CD4-positive, alpha-beta T cell treated with Interleukin-6 for 4 hours (primary cell): ENCODE measurements at places on chromosomes 6 and 20.
A peak's percentile ranks its signal among the peaks of the same experiment; 100 is the strongest.

DNA sequence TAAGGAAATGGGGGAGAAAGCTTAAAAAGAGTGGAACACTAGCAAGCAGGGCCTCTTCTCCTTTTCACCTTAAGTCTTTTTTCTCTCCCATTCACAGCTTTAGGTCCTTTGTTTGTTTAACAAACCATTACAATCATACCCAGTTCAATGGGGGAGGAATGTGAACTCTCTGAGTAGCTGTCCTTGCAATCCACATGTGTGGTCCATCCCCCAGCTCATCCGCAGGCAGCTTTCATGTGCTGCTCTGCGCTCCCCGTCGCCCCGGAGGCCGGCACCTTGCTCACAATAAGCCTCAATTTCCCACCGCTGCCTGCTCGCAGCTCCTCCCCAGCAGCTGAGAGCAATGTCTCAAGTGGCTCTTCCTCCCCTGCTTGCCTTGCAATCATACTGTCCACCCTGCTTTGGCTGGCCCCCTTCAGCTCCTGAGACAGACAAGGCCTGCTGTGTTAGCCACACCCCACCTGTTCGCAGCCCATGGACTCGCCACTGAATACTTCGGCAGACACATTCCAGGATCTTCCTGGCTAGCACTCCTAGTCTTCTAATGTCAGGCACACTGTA, 49.1 kb downstream of the PLAGL1 start:
- DNase-seq: no peak

DNA sequence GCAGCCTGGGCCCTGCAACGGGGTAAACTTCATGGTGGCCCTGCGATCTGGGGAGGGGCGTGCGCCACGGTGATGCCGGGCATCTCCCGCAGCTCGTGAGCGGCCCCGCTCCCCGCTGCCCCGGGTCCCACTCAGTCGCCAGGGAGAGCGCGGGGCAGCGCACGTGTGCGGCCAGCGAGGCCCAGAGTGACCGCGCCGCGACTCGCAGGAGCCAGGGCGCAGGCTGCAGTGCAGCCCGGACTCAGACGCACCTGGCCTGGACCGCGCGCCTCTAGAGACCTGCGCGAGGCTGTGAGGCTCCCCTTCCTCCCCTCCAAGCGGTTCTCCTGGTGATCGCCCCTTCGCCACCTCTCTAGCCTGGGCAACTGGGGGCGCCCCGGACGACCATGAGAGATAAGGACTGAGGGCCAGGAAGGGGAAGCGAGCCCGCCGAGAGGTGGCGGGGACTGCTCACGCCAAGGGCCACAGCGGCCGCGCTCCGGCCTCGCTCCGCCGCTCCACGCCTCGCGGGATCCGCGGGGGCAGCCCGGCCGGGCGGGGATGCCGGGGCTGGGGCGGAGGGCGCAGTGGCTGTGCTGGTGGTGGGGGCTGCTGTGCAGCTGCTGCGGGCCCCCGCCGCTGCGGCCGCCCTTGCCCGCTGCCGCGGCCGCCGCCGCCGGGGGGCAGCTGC, 652 bp downstream of the BMP6 start:
- DNase-seq: no peak

GRCh38 chr20:64245746-64246595, 9.6 kb upstream of the PCMTD2 start:
- DNase-seq: no peak

DNA sequence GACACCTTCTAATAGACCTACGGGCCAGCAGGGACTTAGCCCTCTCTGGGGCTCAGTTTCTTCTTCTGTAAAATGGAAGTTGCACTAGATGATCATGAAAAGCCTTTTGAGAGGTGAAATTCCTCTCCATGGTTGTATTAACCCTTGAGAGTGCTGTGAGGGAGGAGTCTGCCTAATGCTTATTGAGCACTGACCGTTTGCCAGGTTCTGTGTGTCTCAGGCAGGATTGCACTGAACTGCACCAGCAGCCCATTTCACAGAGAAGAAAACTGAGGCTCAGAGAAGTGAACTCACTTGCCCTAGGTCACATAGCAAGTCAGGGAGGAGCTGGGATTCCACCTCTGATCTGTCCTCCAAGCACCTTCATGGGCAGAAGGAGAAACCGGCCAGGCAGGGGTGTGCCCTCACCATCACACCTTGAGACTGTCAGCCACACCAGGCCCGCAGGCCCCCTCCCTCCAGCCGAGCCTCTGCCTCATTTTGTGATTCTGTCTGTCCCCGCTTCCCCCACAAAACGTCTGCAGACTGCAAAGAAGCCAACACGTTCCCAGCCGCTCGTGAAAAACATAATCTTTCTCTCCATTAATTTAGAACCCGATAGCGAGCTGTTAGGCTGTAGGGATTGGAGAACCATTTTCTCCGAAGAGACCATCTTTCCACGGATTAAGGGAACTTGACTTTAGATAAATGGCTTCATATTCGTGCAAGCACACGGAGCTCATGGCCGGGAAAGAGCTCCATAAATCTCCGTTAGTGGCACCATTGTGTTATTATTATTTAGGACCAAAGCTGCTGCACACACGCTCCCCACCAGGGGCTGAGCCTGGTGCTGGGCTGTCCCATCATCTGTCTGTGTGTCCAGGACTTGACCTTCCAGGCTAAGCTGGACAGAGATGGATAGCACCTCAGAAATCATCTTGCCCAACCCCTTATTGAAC, 46.0 kb downstream of the KIAA1755 start:
- no peak for DNase-seq

GRCh38 chr20:15176929-15177328, 839.5 kb upstream of the FLRT3 start:
- no peak for DNase-seq

GRCh38 chr6:56259234-56260077, 12.1 kb upstream of the COL21A1 start:
- no peak for DNase-seq

GRCh38 chr6:34115403-34115795, 30.5 kb downstream of the GRM4 start:
- peak; percentile 23 for DNase-seq

DNA sequence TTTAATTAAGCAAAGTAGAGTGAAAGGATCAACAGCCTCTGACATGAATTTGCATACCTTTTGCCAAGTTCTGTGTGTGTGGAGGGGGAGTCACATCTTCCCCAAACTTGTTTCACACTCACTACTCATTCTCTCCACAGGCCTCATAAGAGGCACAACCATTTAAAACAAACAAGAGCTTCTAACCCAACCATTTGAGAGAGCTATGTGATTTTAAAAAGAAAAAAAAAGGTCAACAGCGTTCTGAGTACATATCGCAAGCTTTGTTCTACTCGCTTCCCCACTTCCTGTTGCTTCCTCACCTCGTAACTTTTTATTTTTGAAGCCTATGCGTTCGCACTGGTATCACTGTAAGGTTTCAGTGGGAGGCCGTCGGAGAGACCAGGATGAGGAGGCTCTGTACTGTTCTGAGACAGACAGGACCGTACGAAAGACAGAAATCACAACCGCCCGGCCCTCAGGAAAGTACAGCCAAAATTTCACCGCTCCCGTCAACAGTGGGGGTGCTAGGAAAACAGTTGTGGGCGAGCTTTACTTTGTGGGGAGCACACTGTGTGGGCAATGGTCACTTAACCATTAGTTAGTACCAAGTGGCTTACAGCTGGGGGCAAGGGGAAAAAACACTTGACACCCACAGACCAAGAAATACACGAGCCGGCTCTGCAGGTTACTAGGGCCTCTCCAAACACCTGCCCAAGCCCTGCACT, 61.3 kb downstream of the TRERF1 start:
- DNase-seq: peak; percentile 70

GRCh38 chr20:37922016-37922415, 19.1 kb downstream of the VSTM2L start:
- no peak for DNase-seq

DNA sequence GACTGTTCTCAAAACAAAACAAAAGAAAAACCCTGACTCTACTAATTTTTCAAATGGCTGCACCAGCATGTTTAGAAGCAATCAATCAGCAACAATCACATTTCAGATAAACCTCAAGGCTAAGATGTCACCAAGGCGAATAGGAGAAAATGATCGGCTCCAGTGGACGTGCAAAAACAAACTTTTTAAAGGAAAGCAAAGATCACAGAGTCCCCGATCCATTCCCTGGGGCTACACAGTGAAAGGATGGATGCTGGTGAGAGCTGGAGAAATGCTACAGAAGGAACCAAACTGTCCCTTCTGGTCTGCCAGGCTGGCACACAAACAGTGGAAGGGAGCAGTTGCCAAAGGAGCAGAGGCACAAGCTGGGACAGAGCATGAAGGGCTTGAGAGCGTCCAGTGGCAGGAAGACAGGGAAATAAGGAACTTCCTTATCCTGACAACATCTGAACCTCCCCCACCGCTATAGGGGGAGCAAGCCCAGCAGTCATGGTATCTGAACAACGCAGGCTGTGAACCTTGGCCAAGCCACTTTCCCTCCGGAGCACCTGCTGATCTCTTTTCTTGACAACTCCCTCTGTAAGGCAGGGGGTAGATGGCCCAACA, 73.7 kb upstream of the HIVEP1 start:
- DNase-seq: no peak

DNA sequence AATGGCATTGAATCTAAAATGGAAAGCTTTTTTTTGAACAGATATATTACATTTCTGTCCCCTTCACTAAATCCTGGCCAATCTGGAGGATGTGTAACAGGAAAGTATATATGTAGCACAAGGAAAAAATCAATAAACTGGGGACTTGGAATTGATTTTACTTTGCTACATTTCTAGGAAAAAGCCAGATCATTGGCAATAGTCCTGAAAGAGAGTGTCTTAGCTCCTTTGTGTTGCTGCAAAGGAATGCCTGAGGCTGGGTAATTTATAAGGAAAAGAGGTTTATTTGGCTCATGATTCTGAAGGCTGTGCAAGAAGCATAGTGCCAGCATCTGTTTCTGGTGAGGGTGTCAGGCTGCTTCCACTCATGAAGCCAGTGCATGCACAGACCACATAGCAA, 574.9 kb downstream of the HTR1B start:
- no peak for DNase-seq

DNA sequence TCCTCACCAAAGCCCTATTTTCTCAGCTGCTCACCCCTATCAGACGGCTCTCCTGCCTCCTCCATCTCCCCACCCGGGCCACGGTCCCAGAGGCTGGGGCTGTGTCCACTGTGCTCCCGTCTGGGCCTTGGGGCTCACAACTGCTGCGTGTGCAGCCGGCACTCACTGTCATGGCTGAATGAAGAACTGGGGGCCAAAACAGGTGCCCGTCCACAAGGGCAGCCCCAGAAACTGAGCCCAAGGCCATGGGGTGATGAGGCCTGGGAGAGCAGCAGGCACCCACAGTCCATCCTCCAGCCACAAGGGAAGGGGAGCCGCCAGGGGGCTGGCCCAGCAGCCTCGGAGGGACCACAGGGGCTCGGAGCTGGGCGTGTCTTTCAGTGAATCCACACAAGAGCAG, 159.5 kb downstream of the DLL1 start:
- no peak for DNase-seq

DNA sequence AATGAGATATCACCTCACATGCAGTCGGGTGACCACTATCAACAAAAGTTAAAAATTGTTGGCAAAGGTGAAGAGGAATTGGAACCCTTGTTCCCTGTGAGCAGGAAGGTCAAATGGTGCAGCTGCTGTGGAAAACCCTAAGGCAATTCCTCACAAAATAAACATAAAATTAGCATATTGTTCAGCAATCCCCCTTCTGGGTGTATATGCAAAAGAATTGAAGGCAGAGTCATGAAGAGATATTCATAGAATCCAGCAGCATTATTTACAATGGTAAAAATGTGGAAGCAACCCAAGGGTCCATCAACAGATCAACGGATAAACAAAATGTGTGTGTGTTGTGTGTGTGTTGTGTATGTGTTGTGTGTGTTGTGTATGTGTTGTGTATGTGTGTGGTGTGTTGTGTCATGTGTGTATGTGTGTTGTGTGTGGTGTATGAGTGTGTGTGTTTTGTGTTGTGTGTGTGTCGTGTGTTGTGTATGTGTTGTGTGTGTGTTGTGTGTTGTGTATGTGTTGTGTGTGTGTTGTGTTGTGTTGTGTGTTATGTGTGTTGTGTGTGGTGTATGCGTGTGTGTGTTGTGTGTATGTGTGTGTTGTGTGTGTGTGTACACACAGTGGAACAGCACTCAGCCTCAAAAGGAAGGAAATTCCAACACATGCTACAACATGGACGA, 245.1 kb downstream of the ERMARD start:
- no peak for DNase-seq

GRCh38 chr6:6270948-6271535, 49.4 kb downstream of the F13A1 start:
- no peak for DNase-seq

- DNase-seq: no peak
Measured at GRCh38 chr6:111367393-111368088, 115.5 kb downstream of the REV3L start.

GRCh38 chr20:53335555-53335954, 258.1 kb downstream of the ZNF217 start:
- no peak for DNase-seq

GRCh38 chr20:23629017-23629541, 8.7 kb downstream of the CST3 start:
- no peak for DNase-seq

GRCh38 chr6:131362070-131362469, 211.0 kb upstream of the ARG1 start:
- no peak for DNase-seq

- DNase-seq: no peak
Measured at GRCh38 chr6:52537001-52537753, 39.7 kb downstream of the TRAM2 start.

GRCh38 chr6:20948556-20948955, 414.3 kb downstream of the CDKAL1 start:
- DNase-seq: no peak

DNA sequence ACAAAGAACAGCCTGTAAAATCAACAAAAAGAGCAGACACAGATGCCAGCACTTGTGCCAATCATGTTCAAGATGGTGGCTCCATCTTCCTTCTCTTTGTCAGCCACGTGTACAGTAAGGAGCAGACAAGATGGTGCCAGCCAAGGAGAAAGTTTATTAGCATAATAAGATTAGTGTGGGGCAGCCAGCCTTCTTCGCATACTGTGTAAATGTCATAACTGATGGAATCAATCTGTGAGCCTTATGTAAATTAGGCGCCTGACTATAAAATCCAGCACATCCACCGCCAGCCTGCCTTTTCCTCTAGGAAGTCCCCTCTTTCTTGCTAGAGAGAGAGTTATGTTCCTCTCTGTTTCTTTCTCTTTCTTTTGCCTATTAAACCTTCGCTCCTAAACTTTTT, 99.7 kb upstream of the RALGAPA2 start:
- no peak for DNase-seq

GRCh38 chr6:128532827-128533226, 12.4 kb upstream of the PTPRK start:
- DNase-seq: no peak

- DNase-seq: no peak
Measured at GRCh38 chr6:144075875-144076274, 19.5 kb downstream of the SF3B5 start.

DNA sequence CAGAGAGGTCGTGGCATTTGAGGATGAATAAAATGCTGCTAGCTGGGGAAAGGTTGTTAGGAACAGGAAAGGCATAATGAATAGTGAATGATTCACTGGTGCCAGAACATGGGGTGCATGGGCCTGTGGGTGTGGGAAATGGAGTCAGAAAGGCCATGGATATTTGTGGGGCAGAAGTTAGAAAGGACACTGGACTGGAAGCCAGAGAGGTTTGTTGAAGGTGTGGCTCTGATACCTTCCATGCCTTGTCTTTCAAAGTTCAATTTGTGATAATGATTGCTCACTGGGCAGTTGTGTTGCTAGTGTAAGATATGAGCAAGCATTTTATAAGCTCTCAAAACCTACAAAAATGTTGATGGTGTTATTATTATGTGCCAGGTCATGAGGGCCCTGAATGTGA, 32.7 kb downstream of the LRRC1 start:
- DNase-seq: no peak

GRCh38 chr6:42565823-42566613, 2.2 kb downstream of the UBR2 start:
- DNase-seq: no peak

GRCh38 chr20:54217762-54218161, 9.9 kb downstream of the PFDN4 start:
- no peak for DNase-seq
